Prostate gland (tissue), 2 donors: ENCODE measurements at places on chromosomes 11 and 22. TPM values are rescaled to one million over a fixed set of nuclear protein-coding genes. Genes with fewer than 3 reads are reported as not detected.

GRCh38 chr11:102316346-102316904 is 859 bp upstream of the BIRC3 start:
- no peak for DNase-seq

GRCh38 chr22:36772451-36772850 is 3.5 kb downstream of the IFT27 start:
- no peak for DNase-seq

- DNase-seq: peak; percentile 40
These were observed 496.4 kb downstream of the BUD13 start for GRCh38 chr11:116276051-116277044.

DNA sequence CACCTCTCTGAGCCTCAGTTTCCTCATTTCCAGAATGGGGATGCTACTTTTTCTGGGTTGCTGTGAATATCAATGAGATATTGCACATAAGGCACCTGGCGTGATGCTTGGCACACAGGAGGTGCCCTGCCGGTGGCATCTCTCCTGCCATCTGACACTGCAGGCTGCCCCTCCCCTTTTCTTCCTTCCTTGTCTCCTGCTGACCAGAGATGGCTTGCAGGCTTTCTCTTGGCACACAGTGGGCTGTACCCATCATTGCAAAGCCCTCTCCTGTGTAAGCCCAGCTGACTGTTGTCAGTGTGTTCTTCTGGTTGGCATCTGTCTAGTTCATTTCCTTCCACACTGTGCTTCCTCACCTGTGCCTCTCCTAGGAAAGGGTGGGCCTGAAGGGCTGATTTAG is 91.7 kb downstream of the MYO18B start:
- no peak for DNase-seq

DNA sequence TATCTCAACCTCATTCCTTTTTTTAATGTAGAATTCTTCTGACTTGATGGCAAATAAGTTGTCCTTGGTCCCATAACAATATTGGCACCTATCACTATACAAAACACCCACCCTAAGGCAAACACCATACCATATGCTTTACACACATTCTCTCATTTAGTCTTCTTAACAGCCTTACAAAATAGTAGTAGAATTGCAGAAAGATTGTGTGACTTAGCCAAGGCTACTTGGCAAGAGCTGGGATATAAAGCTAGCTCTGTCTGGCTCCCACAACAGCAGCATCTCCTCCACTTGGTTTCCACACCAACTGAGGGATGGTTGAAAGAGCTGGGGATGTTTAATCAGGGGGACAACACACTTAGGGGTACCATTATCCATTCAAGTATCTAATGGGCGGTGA is 9.8 kb upstream of the ZDHHC13 start:
- no peak for DNase-seq

PARVG gene
- 13.5 TPM for total RNA-seq

TMEM86A gene
- total RNA-seq: 3.2 TPM
